ENCODE measurements at places on chromosomes 6 and 20. TPM values are rescaled to one million over a fixed set of nuclear protein-coding genes. Genes with fewer than 3 reads are reported as not detected.

GRCh38 chr6:77433888-77434287 lies 29.4 kb downstream of the HTR1B start:
- no peaks in the 10 kb centered on the region for H3K36me3 ChIP-seq
- H3K27ac ChIP-seq: no peak overlapping the region
- no peaks in the 10 kb centered on the region for H3K27me3 ChIP-seq
- no peaks in the 10 kb centered on the region for H3K4me1 ChIP-seq
- DNase-seq: no peak

- no peaks in the 10 kb centered on the region for H3K4me1 ChIP-seq
- H3K27ac ChIP-seq: no peak overlapping the region
- no peaks in the 10 kb centered on the region for H3K27me3 ChIP-seq
- no peaks in the 10 kb centered on the region for H3K36me3 ChIP-seq
- H3K4me3 ChIP-seq: no peak overlapping the region
- no peak for DNase-seq
Measured at GRCh38 chr6:118755941-118756646, 104.7 kb upstream of the CEP85L start.

- H3K4me3 ChIP-seq: no peak overlapping the region
- no peaks in the 10 kb centered on the region for H3K4me1 ChIP-seq
- H3K27me3 ChIP-seq: no peaks in the 10 kb centered on the region
- no peak for DNase-seq
Measured at GRCh38 chr6:14601490-14601889, 483.9 kb downstream of the CD83 start.

DNA sequence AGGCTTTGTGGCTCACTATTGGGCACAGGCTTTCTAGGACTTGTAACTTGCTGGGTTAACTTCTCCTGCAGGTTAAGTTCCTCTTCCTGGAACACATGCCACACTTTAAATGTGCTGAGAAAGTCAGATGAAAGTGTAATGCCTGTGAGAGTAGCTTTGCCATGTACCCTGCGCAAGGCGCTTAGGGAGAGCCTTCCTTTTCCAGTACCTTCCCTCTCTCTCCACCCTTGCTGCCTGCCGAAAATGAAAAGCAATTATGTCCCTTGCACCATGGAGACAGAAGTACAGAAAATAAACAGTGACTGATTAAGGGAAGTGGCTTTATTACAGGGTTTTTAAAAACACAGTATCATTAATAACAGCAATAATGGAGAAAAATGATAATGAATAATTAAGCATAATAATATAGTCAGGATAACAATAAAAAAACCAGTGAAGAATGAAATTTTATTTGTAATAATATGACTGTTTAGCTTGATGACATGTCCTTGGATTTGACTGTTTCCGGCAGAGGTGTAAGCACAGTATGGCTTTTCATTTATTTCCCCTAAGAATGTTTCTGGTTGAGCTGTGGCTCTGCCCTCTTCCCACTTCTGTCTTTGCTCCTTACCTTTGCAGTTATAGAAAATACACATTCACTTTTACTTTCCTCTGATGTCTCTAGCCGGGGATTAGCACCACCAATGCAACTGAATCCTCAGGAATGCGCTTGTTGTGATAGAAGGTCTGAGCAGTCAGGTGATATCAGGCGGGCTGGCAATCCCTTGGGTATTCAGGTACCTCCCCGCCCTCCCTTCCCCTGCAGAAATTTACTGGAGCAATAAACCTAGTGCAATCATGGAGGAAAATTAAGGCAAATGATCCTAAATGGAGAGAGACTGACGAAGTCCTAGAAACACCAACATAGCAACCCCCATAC lies 472.3 kb upstream of the CITED2 start:
- peak overlapping the region; percentile 35 for H3K27ac ChIP-seq
- H3K4me1 ChIP-seq: no peaks in the 10 kb centered on the region
- no peaks in the 10 kb centered on the region for H3K36me3 ChIP-seq

GRCh38 chr20:51640743-51641142 lies 98.2 kb upstream of the NFATC2 start:
- H3K27ac ChIP-seq: no peak overlapping the region
- peaks cover 31% of the 10 kb centered on the region for H3K36me3 ChIP-seq
- no peaks in the 10 kb centered on the region for H3K4me1 ChIP-seq
- no peak for DNase-seq
- H3K4me3 ChIP-seq: no peak overlapping the region

GRCh38 chr6:149147195-149147594 lies 170.3 kb upstream of the TAB2 start:
- no peak overlapping the region for H3K4me3 ChIP-seq
- no peaks in the 10 kb centered on the region for H3K27me3 ChIP-seq
- H3K27ac ChIP-seq: no peak overlapping the region
- H3K4me1 ChIP-seq: no peaks in the 10 kb centered on the region
- H3K36me3 ChIP-seq: no peaks in the 10 kb centered on the region
- no peak for DNase-seq

GRCh38 chr20:40754339-40754943 lies 65.4 kb upstream of the MAFB start:
- H3K4me3 ChIP-seq: no peak overlapping the region
- no peak overlapping the region for H3K27ac ChIP-seq
- peak; percentile 61 for DNase-seq

DNA sequence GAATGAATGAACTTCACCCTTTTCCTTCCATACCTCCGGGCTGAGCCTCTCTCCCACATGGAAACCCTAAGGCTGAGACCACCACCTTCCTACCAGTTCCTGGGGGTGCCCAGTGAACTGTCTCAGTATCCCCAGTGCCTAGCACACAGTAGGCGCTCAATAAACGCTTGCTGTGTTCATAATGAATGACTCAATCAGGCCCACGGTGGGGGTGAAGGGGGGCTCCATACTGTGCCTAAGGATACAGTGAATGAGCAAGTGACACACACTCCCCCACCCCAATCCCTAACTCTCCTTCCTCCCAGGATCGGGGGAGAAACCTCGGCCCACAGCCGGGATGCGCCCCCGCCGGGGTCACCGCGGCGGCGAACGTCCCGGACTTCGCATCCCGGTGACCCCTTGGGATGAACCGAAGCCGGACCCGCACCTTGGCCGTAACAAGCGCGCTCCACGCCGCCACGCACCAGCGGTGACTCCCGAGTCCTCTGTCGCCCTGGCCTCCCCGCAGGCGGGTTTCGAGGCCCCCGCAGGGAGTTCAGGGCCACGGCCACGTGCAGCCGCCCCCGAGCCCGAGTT lies 592 bp downstream of the KCNG1 start:
- DNase-seq: no peak
- H3K4me1 ChIP-seq: peaks cover 14% of the 10 kb centered on the region
- peaks cover 88% of the 10 kb centered on the region for H3K27me3 ChIP-seq
- no peaks in the 10 kb centered on the region for H3K36me3 ChIP-seq
- no peak overlapping the region for H3K4me3 ChIP-seq
- no peak overlapping the region for H3K27ac ChIP-seq

DNA sequence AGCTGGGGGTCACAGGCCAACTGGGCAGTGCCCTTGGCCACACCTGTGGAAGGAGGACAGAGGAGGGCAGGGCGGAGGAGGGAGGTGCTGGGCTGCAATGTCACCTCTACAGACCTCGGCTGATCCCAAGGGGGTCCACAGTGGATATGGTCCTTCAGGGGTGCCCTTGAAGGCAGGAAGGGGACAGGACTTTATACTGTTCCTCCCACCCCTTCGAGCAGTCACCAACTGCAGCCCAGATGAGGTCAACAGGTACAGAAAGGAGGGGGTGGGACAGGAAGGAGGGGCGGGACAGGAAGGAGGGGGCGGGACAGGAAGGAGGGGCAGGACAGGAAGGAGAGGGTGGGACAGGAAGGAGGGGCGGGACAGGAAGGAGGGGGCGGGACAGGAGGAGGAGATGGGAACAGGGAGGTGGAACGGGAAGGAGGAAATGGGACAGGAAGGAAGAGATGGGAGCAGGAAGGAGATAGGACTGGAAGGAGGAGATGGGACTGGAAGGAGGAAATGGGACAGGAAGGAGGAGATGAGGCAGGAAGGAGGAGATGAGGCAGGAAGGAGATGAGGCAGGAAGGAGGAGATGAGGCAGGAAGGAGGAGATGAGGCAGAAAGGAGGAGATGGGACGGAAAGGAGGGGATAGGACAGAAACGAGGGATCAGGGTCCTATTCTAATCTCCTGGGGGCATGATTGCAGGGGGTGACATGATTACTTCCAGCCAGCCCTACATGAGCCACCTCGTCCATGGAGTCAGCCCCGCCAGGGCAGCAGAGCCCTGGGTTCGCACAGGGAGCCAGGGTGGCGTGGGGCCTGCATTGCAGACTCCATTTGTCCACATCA lies 19.4 kb upstream of the MRGBP start:
- no peak overlapping the region for H3K4me3 ChIP-seq
- peak overlapping the region; percentile 19 for H3K27ac ChIP-seq
- no peaks in the 10 kb centered on the region for H3K4me1 ChIP-seq

DNA sequence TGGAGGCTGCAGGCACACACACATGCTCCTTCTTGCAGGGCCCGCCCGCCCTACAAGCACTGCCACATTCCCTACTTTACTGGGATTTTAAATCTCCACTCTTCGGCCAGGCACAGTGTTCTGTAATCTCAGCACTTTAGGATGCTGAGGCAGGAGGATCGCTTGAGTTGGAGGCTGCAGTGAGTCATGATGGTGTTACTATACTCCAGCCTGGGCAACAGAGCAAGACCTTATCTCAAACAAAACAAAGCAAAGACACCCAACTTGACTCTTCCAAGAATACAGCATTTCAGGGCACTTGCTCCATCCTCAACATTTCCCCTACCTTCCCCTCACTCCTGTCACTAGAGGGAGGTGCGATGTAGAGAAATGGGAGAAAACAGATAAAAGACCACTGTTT lies 194.0 kb downstream of the MYLK4 start:
- no peaks in the 10 kb centered on the region for H3K4me1 ChIP-seq
- H3K36me3 ChIP-seq: no peaks in the 10 kb centered on the region
- DNase-seq: no peak
- H3K4me3 ChIP-seq: no peak overlapping the region

GRCh38 chr20:57460781-57461465 lies 64.0 kb downstream of the CTCFL start:
- H3K36me3 ChIP-seq: no peaks in the 10 kb centered on the region
- H3K27ac ChIP-seq: peak overlapping the region; percentile 63
- DNase-seq: peak; percentile 33
- no peak overlapping the region for H3K4me3 ChIP-seq
- no peaks in the 10 kb centered on the region for H3K27me3 ChIP-seq
- peaks cover 34% of the 10 kb centered on the region for H3K4me1 ChIP-seq

GRCh38 chr20:46388201-46388836 lies 18.1 kb downstream of the ELMO2 start:
- H3K27ac ChIP-seq: no peak overlapping the region
- no peaks in the 10 kb centered on the region for H3K36me3 ChIP-seq
- DNase-seq: no peak
- no peaks in the 10 kb centered on the region for H3K27me3 ChIP-seq
- no peak overlapping the region for H3K4me3 ChIP-seq
- no peaks in the 10 kb centered on the region for H3K4me1 ChIP-seq

- DNase-seq: peak; percentile 47
- H3K4me3 ChIP-seq: no peak overlapping the region
Measured at GRCh38 chr6:36682328-36683144, 4.0 kb downstream of the CDKN1A start.

DNA sequence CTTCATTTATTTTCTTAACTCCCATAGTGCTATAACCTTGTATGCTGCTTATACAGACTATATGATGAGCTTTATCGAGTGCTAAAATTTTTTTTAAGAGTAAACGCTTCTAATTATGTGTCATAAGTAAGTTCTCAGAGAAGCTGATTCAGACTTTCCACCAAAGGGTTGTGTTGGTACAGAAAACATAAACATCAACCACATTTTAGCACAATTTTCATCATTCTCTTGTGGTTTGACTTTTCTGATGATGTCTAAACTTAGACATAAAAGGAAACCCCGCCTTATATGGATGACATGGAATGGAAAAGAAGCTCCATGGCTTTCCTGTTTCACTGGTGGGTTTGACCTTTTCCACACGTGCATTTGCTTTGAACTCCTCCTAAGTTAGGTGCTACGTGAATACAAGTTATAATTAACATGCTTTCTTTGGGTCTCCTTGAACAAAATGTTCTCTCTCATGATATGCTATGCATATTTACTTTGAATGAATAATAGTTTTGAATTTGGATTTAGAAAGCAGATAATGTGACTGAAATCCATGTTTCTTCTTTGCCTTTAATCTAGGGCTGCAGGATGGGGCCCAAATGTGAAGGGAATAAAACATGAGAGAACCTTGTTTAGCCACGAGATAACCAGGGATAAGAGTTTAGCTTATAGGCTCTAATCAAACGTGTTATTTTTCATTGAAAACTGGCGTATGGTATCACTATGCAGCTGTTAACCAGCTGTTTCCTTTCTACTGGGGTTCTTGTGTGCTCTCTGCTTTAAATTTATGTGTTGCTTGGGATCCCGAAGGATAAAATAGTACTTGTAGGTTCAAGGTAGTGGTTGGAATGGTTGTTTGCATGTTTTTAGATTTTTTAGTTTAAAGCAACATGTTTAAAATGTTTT lies 127.1 kb upstream of the AHI1 start:
- no peak overlapping the region for H3K27ac ChIP-seq
- no peaks in the 10 kb centered on the region for H3K27me3 ChIP-seq
- no peak overlapping the region for H3K4me3 ChIP-seq
- H3K36me3 ChIP-seq: no peaks in the 10 kb centered on the region

DNA sequence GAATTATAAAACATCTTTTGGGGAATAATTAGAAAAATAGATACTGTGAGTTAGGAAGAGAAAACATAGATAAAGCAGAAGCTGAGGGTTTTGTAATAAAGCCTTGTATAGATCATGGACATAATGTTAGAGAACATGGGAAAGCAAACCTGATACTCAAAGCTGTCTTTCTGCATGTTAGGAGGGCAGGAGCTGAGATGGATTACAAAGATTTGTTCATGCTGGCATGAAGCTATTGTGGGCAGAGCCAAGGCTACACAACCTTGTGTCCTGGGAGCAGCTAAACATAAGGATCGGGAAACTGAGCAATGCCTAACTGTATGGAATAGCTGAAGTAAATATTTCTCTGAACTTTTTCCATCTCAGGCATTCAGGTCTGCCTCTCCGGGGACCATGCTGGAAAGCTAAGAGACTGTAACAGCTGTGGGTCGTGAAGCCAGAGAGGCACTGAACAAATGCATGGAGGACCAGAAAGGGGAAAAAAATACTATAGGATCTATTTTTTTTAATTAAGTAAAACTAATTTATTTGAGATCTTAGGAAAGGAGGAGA lies 28.2 kb upstream of the CNKSR3 start:
- no peak overlapping the region for H3K27ac ChIP-seq
- no peaks in the 10 kb centered on the region for H3K36me3 ChIP-seq
- no peak for DNase-seq

- H3K27ac ChIP-seq: no peak overlapping the region
- H3K4me1 ChIP-seq: no peaks in the 10 kb centered on the region
- no peak for DNase-seq
- H3K4me3 ChIP-seq: no peak overlapping the region
Measured at GRCh38 chr6:9977411-9977810, 437.5 kb downstream of the TFAP2A start.

- no peak for DNase-seq
- no peak overlapping the region for H3K27ac ChIP-seq
- no peaks in the 10 kb centered on the region for H3K36me3 ChIP-seq
- H3K4me1 ChIP-seq: no peaks in the 10 kb centered on the region
Measured at GRCh38 chr6:106053484-106054205, 32.5 kb upstream of the PRDM1 start.

MLIP gene
- total RNA-seq: 396 TPM

ULBP3 gene
- total RNA-seq: 1.5 TPM

FOXA2 gene
- not detected for total RNA-seq

CEP162 gene
- total RNA-seq: 4.0 TPM

GDAP1L1 gene
- not detected for total RNA-seq

PKIG gene
- 217 TPM for total RNA-seq

SLCO4A1 gene
- total RNA-seq: 1.7 TPM

HMGCLL1 gene
- total RNA-seq: 0.43 TPM
